ENCODE measurements at places on chromosomes 3 and 15.

DNA sequence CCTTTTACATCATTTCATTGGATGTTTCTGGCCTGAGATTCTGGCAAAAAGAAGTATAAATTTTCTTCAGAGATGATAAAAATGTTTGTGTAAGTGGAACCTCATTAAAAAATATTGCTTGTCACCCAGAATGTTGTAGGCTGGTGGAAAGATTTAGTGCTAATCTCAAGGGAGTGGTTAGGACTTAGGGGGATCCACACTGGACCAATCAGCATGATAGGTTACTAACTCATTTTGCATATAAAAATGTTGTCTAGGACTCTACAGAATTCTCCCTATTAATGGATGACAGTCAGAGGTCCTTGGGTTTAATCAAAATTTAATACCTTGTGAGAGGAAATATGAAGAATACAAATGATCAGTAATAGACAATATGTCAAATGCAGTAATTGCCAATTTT lies 108.6 kb upstream of the TNIK start:
- no peak for DNase-seq

GRCh38 chr3:124653797-124654469 lies 76.3 kb upstream of the UMPS start:
- DNase-seq = no peak

GRCh38 chr3:19641408-19641807 lies 292.6 kb downstream of the EFHB start:
- DNase-seq = no peak

GRCh38 chr3:120438665-120439370 lies 12.0 kb downstream of the FSTL1 start:
- DNase-seq = peak; percentile 60

DNA sequence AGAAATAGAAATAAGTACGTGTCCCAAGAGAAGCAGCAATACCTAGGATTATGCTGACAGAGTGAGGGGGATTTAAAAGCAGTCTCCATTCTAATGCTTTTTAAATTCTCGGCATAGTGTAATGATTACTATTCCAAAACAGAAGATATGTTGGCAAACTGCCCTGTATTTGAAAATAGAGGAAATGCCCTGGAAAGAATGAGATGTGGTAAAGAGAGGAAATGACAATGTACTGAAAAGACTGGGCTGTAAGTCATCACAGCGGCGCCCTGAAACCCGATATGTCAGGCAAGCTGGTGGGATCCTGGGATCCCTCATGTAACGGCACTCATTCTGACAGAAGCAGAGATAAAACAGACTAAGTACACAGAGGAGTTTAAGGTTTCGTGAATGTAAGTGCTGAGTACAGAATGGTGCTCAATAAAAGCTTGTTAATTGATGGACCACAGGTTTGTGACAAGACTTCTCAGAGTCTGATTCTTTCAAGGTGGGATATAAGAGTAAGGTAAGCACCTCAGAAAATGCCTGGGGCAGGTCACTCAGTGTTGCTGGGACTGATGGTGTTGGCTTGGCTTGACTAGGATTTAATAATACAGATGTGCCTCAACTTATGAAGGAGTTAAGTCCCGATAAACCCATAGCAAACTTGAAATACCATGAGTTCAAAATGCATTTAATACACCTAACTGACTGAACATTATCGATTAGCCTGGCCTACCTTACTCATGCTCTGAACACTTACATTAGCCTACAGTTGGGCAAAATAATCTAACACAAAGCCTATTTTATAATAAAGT lies 91.4 kb downstream of the NFKBIZ start:
- no peak for DNase-seq

DNA sequence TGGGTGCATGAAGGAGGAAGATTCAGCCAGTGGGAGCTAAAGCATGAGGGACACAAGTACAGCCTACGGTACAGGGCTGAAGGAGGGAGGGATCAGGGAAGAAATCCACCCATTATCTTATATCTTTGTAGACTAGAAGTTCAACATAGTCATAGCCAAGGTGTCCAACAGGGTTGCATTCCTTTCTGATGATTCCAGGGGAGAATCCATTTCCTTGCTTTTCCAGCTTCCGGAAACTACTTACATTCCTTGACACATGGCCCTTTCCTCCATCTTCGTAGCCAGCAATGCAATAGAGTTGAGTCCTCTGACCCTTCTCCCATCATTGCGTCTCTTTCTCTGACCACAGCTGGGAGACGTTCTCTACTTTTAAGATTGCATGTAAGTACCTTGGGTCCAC lies 471.0 kb upstream of the SEMA6D start:
- DNase-seq = no peak

GRCh38 chr15:67461735-67462134 lies 59.2 kb upstream of the C15orf61 start:
- DNase-seq = no peak

DNA sequence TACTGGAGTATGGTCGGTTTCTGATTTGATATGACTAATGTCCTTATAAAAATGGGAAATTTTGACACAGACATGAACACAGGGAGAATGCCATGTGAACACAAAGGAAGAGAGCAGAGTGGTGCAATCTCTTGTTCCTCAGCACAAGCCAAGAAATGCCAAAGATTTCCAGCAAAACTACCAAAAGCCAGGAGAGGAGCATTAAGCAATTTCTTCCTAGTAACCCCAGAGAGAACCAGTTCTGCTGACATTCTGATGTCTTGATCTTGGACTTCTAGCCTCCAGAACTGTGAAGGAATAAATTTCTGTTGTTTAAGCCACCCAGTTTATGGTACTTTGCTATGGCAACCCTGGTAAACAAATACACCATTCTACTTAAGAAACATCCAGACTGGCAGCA lies 227.8 kb upstream of the MRPL3 start:
- DNase-seq = no peak

DNA sequence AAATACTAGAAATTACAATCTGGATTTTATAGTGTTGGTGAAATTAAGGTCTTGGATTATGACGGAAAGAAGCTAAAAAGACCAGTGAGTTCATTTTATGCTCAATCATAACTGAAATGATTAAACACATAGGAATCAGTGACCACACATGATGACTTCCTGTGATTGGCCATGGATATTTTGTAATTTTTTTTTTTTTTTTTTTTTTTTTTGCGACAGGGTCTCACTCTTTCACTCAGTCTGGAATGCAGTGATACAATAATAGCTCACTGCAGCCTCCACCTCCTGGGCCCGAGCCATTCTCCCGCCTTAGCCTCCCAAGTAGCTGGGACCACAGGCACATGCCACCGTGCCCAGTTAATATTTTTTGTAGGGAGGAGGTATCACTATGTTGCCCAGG lies 47.4 kb downstream of the PAQR5 start:
- no peak for DNase-seq

GRCh38 chr3:154310840-154311239 lies 13.4 kb downstream of the DHX36 start:
- DNase-seq = no peak

DNA sequence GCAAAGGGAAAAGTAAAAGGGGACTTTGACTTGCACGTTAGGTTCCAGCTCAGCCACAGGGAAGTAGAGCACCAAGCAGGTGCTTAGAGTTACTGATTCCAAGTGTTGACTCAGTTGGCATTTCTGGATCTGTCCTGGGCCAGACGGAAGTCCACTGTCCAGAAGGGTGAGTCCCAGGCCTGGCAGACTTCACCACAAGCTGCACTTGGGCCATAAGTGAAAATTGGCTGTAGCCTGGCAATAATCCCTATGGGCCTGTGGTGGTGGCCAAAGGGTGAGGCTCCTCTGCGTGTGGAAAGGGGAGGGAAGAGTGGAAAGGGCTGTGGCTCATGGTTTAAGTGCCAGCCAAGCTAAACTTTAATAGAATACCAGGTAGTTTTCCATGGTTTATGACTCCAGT lies 121.5 kb downstream of the DTWD1 start:
- DNase-seq = no peak

GRCh38 chr3:134029734-134030378 lies at the start of gene SLCO2A1:
TSS of gene SLCO2A1 (minus strand) at chr3:134029925. CDS start at chr3:134029802, 123 bp downstream.
- DNase-seq = peak; percentile 33

DNA sequence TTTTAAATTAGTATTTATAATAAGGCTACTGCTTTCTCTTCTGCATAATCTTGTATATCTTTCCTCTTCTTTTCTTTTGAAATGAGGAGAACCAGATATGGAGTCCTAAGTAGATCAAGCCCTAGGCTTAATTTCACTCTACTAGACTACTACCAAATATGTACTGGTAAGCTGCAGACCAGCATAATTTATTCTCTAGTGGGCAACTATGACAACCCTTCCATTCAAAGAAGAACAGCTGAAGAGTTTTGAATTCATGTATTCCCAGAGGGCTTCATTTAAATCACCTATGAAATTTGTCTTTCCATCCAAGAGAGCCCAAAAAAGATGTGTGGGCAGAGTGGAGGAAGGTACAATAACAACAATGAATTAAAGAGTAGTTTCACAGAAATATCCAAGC lies 10.0 kb downstream of the RAD18 start:
- DNase-seq = no peak

GRCh38 chr15:62545467-62546227 lies 380.6 kb upstream of the C2CD4B start:
- peak; percentile 80 for DNase-seq

- DNase-seq = no peak
Observed at GRCh38 chr15:39363761-39364586, 216.9 kb upstream of the THBS1 start.

DNA sequence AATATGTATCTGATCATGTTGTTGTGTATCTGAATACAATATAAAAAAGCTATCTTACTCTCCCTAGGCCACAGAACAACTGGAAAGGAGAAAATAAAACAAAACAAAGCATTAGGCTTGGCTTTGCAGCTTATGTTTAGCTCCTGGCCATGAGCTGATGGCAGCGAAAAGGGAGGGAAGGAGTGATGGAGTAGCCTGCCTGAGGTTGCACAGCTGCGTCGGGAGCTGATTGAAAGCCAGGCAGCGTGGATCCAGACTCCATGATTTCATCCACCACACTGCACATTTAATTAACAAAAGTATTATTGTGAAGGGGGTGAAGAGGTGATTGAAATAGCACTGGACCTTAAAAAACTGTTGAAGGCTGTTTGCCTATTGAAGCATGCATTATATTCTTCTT lies 212.2 kb downstream of the GABRG3 start:
- no peak for DNase-seq

DNA sequence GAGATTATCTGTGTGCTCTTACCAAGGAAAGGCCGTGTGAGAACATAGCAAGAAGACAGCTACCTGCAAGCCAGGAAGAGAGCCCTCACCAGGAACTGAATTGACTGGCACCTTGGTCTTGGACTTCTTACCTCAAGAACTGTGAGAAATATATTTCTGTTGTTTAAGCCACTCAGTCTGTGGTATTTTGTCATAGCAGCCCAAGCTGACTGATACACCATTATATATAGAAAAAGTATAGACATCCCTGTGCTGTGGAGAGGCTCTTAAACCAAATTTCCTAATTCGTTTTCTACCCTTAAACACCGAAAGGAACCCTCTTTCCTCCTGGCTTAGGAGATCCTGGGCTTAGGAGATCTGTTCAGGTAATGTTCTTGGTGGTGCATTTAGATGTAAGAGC lies 44.8 kb downstream of the CGNL1 start:
- no peak for DNase-seq

GRCh38 chr15:98730860-98731711 lies 82.7 kb downstream of the IGF1R start:
- no peak for DNase-seq

GRCh38 chr3:185583925-185584324 lies 2.2 kb upstream of the SENP2 start:
- DNase-seq = no peak
